Effector memory CD8-positive, alpha-beta T cell (primary cell): ENCODE measurements at places on chromosomes 7 and 10.

DNA sequence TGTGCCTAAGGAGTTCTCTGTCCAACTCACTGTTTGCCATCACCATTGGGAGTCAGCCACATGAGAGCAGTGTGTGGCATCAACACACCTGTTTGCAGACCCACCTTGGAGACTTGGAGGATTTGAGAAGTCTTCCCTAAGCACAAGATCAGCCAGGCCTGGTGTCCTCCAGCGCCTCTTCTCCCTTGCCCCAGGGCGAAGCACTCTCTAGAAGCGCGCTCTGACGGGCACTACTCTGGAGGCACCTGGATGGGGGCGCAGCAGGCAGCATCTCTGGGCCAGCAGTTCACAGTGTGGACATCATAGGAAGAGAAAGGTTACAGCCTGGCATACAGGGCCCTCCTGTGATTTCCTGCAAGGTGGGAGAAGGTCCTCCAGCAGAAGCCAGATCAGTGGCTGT, 289.3 kb downstream of the CELF2 start:
- DNase-seq: no peak

DNA sequence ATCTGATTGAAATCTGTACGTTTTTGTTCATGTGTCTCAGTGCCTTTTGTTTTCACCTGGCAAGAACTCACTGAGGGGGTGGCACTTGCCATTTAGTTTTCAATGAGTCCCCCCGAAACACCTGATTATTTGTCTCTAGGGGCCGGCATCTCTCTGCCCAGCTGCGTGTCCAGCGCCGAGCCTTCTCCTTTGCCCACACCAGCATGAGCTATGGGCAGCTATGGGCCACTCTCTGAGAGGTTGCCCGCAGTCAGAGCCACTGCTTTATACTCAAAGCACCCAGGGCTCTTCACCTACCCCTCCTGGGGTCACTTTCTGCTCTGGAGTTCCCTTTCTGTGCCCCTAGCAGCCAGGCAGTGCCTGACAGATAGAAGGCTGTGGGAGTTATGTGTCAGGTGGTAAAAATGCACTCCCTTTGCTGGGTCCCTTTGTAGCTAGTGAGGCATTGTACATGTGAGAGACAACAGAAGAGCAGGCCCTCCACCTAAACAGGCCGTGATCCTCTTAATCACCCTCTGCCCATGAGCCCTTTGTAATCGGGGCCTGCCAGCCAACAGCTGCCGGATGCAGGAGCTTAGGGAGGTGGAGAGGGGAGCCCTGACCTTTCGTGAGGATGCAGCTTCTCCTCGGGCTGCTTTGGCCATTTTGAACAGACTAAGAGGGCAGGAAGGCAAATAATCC, 133.1 kb upstream of the NPS start:
- DNase-seq: no peak

DNA sequence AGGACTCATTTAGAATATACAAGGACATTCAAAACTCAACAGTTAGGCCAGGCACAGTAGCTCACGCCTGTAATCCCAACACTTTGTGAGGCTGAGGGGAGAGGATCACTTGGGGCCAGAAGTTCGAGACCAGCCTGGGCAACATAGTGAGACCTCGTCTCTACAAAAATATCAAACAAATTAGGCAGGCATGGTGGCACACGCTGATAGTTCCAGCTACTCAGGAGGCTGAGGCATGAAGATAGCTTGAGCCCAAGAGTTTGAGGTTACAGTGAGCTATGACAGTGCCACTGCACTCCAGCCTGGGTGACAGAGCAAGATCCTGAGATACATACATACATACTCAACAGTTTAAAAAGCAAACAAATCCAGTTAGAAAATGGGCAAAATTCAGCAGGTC, 44.9 kb downstream of the GNA12 start:
- DNase-seq: no peak

- no peak for DNase-seq
Observed at GRCh38 chr7:978416-979091, 3.2 kb upstream of the COX19 start.

- DNase-seq: no peak
Observed at GRCh38 chr7:29363636-29364425, 169.3 kb downstream of the CHN2 start.

DNA sequence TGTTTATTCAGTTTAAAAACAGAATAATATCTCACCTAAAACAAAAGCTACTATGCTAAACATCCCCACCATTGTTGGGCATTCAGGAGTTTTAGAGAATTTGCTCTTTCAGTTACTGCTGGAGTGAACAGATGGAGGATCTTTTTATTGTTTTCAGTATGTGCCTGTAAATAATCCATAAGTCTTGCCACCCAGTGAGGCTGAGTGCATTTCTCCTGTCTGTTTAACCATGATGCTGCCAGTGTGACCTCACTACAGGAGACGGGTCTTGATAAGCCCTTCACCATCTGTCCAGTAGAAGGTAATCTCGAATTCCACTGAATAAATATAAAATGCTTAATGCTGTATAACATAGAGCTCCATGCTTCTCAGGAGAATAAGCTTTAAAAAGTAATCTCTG, 430.9 kb downstream of the POM121L12 start:
- no peak for DNase-seq
